GM13977 (cell line): ENCODE measurements at places on chromosomes 12 and 14.

DNA sequence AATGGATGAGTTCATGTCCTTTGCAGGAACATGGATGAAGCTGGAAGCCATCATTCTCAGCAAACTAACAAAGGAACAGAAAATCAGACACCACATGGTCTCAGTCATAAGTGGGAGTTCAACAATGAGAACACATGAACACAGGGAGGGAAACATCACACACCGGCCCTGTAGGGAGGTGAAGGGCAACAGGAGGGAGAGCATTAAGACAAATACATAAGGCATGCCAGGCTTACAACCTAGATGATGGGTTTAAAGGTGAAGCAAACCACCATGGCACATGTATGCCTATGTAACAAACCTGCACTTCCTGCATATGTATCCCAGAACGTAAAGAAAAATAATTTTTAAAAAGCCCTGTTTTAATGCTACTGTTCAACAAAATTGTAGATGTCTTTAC lies 914.2 kb upstream of the ATXN7L3B start:
- DNase-seq, result no peak

DNA sequence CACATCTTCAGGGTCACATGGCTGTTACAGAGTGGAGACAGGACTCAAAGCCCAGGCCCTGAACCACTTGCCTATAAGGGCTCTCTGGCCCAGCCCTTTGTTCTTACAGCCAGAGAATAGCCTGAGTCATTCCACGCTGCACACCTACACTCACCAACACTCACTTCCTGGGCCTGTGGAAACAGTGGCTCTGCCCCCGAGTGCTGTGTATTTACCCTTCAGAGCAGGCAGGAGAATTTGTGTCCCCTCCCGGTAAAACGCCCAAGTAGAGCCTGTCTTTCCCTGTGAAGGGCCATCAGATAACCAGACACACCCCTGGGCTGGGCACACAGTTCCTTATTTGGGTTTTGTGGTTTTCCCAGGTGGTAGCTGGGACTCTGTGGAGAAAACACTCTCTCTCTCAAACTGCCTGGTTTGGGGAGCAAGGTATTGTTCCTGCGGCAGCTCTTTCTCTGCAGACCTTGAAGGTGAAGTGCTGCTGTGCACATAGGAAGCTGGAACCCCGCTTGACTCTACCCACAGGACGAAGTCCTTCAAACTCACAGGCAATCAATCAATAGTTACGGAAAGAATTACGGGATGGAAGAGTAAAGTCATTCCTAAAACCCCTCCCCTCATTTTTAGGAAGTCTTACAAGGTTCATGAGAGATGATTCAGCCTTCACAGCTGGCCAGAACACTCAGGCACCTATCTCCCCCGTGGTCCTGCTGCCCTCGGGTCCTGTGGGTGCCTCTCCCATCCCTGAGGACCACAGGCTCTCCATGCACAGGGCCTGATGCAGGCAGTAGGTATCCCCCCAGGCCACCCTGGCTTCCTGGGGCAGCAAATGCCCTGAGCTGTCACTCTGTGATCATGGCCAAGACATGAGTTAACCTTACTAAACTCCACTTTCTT lies 20.3 kb downstream of the FIGNL2 start:
- DNase-seq, result no peak

DNA sequence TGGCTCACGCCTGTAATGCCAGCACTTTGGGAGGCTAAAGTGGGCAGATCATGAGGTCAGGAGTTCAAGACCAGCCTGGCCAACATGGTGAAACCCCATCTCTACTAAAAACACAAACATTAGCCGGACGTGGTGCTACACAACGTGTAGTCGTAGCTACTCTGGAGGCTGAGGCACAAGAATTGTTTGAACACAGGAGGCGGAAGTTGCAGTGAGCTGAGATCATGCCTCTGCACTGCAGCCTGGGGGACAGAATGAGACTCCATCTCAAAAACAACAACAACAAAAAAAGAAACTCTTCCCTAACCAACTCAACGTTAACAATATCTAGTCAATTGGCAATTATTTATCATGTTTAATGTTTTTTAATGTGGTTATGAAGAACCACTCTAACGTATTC lies 89.3 kb downstream of the EPS8 start:
- DNase-seq, result no peak

GRCh38 chr12:104334581-104334980 lies 31.0 kb downstream of the EID3 start:
- no peak for DNase-seq

GRCh38 chr12:121366063-121366459 lies 13.8 kb upstream of the ANAPC5 start:
- no peak for DNase-seq

DNA sequence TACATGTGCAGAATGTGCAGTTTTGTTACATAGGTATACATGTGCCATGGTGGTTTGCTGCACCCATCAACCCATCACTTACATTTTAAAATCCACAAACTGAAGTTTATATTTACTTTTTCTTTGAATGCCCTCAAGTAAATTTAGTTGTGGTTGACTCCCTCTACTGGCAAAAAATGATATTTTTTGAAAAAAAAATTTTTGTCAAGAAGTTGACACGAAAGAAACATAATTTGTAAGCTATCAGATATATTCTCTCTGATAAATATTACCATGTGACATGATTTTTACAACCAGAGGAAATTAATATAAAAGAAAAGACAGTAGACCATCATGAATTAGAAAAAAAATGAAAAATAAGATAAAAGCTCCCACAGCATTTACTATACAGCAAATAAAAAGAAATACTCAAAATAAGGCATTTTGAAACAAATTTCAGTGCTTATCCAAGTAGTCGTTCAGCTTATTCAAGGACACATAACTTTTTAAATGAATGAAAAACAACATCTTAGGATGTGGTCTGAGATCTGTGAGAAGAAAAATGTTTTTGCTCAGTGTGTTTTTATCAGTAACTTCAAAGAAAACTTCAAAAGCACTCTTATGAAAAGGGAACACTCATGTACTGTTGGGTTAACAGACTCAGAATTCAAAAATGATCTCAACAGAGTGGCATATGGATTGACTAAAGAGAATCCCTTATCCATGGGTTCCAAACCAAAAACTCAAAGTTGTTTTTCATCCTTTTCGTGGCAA lies 30.0 kb upstream of the GRIP1 start:
- no peak for DNase-seq

DNA sequence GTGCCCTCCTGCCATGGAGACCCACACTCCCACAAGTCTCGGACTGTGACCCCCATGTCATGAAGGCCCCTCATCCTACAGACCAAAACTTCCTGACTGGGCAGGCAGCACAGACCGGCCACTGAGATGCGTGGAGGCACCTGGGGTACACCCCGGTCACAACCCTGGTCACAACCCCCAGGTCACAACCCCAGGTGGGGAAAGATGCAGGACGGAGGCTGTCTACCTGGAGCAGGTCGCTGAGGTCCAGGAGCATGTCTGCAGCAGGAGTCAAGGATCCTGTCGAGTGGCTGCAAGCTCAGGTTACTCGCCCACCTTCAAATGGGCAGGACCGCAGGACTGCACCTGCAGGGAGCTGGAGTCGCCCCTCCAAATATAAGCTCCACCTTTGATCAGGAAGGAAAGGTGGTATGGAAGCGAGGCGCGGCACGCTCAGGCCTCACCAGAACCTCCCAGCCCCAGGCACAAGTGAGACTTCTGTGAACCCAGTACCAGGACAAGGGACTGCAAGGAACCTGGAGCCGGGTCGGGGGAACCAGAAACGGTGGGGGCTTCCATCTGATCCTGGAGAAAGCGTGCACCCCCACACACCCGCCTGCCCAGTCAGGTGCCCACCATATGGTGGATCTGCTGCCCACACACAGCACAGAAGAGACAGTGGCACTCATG lies 8.1 kb downstream of the BTBD6 start:
- DNase-seq, result no peak

GRCh38 chr12:106239951-106240335 lies 7.9 kb downstream of the CKAP4 start:
- no peak for DNase-seq

- DNase-seq, result no peak
These were observed 218.9 kb downstream of the ADAMTS20 start for GRCh38 chr12:43332977-43333640.

- DNase-seq, result no peak
These were observed 14.1 kb downstream of the PYROXD1 start for GRCh38 chr12:21451529-21451928.

GRCh38 chr12:109875572-109876131 lies 4.7 kb downstream of the GLTP start:
- DNase-seq, result peak; percentile 61

DNA sequence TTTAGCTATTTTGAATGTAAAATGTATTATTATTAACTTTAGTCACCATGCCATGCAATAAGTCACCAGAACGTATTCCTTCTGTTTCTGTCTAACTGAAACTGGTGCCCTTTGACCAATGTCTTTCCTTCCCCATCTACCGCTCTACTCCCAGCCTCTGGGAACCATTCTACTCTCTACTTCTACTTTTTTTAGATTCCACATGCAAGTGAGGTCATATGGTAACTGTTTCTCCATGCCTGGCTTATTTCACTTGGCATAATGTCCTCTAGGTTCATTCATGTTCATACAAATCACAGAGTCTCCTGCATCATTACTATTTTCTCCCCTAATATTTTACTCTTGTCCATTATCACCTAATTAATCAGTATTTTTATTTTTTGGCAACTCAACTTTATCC lies 160.1 kb downstream of the TMX1 start:
- DNase-seq, result no peak

DNA sequence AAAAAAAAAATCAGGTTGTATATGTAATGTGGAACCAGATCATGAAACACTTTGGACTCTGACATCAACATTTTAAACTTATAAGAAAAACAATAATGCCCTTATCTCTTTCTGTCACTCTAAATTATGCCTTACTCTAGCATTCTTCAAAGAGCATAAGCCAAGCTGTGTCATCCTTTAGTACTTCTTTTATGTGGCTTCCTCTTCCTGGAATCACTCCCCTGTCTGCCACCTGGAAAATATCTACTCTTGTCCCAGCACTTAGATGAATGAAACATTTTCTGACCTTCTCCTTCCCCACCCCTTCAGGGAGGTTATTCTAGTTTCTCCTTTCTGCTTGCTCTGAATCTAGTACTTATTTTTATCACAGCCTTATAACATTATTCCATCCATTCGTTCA lies 101.2 kb downstream of the CNTN1 start:
- DNase-seq, result no peak

DNA sequence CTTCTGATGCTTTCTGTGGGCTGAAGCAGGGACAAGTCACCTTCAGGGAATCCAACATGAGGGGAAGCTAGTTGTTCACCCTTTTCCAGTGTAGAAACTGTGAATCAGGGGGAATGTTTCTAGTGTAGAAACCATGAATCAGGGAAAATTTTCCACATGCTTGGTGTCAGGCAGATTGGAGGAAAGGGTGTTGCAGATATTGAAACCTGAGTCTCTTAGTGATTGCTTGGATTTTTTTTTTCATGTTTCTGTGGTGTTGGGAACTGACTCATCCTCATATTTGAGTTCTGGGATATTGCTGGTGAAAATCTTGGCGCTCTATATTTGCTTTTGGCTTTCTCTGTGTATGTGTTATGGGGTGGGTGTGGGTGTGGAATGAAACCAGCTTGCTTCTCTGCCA lies 144.5 kb upstream of the FBXO33 start:
- no peak for DNase-seq

DNA sequence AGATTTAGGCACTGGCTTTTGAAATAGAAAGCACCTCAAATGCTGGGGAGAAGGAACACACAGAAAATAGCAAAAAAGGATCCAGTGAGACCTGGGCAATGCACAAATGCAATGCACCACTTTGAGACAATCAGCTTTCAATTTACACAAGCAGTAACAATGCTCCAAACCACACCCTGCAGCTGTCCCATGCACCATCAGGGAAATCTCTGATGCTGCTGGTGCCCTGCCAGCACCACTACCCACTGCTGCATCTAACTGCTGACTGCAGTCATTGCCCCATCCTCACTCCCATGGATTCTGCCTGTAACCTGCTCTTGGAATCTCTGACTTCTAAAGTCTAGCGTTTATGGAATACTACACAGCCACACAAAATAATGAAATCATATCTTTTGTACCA lies 21.0 kb upstream of the HMGA2 start:
- no peak for DNase-seq

DNA sequence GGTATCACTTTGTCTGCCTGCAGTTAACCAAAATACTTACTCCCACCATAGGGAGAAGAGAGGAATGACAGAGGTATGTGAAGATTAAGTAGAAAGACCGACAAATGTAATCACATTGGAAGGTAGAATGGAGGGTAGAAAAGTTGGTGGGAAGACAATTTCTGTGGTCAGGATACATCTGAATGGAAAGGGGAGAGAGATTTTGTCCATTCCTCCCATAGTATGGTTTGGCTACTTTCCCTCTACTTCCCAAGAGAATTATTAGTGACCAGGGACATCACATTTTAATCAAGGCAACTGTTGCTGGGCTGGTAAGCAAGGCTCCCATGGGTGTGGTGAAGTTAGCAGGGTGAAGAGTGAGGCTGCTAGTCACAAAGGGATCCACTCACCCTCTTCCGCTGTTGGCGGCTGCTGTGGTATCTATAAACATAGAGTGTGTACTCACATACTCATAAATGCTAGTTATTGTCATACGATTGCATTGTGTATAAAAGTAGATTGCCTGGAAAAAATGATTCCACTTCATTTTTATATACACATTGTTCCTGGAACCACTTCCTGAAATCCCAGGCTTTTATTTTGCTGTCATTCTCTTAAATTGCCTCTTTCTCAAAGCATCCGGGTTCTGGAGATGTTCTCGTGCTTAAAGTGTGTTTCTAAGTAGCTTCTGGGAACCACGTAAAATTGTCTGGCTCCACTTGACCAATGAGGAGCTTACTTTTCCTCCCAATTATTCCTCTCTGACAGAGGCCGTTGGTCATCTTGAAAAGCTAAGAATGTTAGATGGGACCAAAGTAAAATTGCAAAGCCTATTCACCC lies 413.1 kb downstream of the ZFP36L1 start:
- DNase-seq, result no peak

GRCh38 chr14:68606644-68607043 lies 186.2 kb downstream of the ZFP36L1 start:
- DNase-seq, result no peak

DNA sequence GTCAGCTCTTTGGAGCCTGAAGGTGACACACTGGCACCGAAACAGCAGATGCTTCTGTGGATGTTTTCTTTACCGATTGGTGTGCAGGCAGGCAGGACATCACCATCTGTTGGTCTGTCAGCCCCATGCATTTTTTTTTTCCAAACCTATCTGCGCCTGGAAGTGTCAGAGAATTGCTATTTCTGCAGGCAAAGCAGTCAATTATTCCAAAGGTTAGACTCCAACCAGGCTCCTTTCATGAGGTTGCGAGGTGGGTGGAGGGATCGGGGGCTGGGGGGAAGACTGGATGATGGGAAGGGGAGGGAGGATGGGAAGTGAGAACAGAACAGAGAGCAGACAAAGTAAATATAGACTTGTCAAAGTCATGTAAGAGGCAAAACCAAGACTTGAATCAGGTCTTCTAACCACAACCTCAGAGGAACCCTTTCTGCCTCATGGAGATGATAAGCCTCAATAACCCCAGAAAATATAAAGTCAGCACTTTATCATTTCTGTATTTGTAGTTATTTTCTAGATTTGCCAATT lies 117.7 kb downstream of the OTOGL start:
- peak; percentile 12 for DNase-seq

DNA sequence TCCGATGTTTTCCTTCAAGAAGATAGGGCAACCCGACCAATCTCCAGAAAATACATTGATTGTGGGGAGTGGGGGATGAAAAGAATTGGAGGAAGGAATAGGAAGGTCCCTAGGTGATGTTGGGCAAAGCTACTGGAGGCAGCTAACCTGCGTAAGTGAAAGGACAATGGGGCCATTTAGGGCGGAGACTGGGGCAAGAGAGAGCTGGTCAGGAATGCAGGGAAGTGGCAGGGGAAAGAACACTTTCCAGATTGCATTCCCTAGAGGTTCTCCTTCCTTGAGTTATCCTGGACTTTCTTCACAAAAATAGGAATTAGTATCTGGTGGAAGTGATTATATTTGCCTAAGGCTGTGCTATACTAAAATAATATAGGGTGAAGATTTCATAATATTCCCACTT lies 151.8 kb upstream of the HMGA2 start:
- no peak for DNase-seq
